ENCODE measurements at places on chromosomes 11 and 22.
A peak's percentile ranks its signal among the peaks of the same experiment; 100 is the strongest.

- no peak for DNase-seq
Observed at GRCh38 chr11:48129697-48130395, 86.8 kb upstream of the OR4B1 start.

GRCh38 chr11:124887667-124888013, 10.0 kb downstream of the ROBO4 start:
- DNase-seq = no peak

DNA sequence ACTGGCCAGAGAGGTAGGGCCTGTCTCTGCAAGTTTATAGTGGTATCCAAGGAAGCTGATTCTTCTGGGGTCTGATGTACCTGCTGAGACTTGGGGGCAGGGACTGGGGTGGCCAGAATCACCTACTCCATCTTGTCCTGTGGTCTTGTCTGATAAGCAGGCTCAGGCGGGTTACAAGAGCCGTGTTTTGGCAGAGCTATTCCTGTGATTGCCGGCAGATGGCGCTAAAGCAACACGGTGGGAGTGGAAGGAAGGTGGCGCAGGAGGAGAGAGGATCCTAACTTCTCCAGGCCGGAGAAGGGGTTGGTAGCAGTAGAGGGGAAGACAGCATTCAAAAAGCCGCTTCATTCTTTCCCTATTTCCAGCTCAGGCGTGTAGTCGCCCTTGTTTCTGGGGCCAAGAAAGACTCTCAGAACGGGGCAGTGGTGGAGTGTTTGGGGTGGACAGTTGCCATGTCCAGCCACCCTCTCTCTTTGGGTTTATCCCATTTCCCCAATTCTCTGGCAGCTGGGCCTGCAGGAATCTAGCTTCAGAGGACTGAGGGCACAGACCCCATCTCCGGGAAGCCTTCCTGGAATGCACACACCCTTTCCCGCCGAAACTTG, 15.1 kb downstream of the CHRM1 start:
- peak; percentile 83 for DNase-seq

DNA sequence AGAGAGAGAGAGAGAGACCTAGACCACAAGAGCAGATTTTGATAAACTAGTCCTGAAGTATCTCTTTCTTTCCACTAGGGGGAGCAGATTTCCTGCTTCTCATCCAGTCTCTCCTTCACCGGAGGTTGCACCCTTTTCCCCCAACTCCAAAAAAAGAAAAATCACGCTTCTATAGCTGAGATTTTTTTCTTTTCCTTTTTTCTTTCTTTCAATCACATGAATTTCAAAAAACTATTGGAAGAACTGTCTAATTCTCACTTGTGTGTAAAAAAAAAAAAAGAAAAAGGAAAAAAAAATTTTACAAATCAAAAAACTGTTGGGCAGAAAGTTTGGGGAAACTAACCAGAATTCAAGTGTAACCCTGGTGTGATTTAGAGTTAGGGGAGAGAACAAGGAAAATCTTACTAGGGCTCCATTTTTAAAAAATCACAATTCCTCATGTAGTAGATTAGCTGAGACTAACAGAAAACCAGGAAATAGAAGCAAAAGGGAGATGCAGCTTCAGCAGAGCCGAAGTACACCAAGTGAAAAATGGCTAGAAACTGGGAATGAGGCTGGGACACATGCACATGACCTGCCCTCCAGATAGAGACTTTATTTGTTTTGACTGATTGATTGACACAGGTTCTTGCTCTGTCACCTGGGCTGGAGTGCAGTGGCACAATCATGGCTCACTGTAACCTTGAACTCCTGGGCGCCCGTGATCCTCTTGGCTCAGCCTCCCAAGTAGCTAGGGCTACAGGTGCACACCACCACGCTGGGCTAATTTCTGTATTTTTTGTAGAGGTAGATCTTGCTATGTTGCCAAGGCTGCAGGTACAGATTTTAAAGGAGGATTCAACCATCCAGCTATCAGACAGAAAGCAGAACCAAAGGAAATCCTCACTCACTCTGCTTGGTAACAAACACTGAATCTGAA, 27.1 kb downstream of the SDHD start:
- peak; percentile 55 for DNase-seq

DNA sequence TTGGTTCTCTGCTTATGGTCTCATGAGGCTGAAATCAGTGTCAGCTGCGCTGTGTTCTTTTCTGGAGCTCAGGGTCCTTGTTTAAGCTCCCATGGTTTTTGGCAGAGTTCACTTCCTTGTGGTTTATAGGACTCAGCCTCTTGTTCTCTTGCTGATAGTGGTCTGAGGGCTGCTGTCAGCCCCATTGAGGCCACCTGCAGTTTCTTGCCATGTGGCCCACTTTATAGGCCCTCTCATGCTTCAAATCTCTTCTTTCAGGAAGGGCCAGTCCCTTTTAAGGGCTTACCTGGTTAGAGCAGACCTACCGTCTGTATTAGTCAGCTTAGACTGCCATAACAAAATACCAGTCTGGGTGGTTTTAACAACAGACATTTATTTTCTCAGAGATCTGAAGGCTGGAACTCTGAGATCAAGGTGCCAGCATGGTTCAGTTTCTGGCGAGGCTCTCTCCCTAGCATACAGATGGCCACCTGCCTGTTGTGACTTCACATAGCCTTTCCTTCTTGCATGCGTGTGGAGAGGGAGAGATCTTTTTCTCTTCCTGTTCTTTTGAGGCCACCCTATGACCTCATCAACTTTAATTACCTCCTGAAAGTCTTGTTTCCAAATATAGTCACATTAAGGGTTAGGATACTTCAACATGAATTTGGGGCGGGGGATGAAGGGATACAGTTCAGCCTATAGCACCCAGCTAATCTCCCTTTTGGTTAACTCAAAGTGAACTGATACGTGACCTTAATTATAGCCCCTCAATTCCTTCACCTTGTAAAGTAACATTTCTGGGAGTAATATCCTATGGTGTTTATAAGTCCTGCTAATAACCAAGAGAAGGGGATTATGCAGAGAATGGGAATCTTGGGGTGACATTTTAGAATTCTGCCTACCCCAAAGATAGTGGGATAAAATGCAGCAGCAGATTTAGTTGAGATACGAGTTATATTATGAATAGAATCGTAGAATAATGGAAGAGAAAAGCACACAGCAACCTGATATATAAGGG, 131.8 kb downstream of the UVRAG start:
- peak; percentile 90 for DNase-seq

DNA sequence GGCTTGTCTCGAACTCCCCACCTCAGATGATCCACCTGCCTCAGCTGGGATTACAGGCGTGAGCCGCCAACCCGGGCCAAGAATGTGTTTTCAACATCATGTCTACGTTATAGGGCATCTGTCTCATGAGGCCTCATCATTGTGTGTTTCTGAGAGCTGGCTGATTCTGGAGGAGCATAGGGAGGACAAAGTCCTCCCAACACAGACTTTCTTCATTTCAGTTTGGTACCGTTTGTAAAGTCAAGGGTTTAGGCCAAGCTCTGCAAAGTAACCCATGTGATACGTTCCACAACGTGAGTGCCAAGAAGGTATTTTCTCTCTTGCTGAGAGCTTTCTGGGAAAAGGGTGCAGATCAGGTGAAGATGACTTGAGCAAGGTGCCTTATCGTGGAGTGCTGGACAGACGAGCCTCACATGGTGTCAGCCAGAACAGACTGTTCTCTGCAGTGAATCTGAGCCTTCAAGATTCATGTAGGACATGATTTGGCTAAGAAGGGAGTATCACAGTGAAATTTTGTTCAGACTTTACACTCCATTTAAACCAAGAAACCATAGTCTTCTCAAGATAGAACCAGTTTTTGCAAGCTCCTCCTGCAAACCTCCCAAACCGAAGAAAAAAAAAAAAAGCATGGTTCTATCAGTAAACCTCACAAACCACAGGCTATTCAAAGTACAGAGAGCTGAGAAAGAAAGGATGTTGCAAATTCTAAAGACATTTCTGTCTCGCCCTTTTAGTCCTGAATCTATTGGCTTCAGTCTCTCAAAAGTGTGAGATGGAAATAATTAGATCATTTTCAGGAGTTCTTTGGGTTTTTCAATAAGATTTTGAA, 71.7 kb downstream of the DBX1 start:
- no peak for DNase-seq

GRCh38 chr11:31643857-31644256, 134.3 kb downstream of the ELP4 start:
- no peak for DNase-seq

GRCh38 chr22:30244066-30244465, 2.5 kb downstream of the LIF start:
- no peak for DNase-seq

DNA sequence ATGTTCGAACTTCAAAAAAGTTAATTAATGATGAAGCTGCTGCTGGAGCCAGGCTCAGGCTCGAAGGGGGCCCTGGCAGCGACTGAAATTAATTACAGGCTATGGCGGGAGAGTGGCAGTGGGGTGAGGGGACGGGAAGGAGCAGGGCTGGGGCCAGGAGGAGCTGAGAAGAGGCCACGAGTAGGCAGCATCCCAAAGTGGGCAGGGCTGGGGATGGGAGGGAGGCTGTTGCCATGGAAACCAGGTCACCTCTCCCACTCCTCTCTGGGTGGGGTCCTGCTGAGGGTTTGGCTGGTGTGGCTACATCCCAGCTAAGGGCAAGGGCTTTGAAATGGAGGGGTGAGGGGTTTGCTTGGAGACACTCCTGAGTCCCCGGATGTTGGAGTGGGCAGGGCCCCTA, 23.9 kb downstream of the CACNA1I start:
- DNase-seq = no peak

- no peak for DNase-seq
Observed at GRCh38 chr11:104094576-104094975, 58.1 kb downstream of the DDI1 start.

- peak; percentile 10 for DNase-seq
Observed at GRCh38 chr11:3093281-3094191, 36.3 kb upstream of the CARS1 start.

- DNase-seq = no peak
Observed at GRCh38 chr22:30414525-30415047, 11.0 kb upstream of the MTFP1 start.

DNA sequence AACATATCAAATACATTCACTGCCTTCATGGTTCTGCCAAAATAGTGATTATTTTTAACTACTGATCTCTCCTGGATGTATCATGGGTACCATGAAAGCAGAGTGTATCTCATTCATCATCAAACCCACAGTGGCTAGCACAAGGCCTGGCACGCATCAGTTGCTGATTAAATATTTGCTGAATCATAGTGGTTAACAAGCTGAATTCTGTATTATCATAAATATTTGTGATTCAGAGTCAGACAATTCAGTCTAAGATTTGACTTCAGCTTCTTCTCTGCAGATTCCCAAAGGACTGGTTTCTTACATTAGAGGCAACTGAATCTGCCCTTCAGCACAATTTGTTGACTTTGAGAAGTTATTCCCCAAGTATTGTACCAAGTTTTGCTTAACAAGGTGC, 715.8 kb upstream of the LRRC4C start:
- no peak for DNase-seq

- DNase-seq = no peak
Observed at GRCh38 chr11:126993599-126993998, 7.0 kb downstream of the KIRREL3 start.
